ENCODE measurements at places on chromosomes 5 and 9. TPM values are rescaled to one million over a fixed set of nuclear protein-coding genes. Genes with fewer than 3 reads are reported as not detected.

GRCh38 chr5:28914297-28914696 lies 1875.9 kb upstream of the CDH9 start:
- no peaks in the 10 kb centered on the region for H3K4me1 ChIP-seq
- no peak overlapping the region for H3K27ac ChIP-seq
- DNase-seq, result no peak
- H3K4me3 ChIP-seq, result no peak overlapping the region
- no peaks in the 10 kb centered on the region for H3K27me3 ChIP-seq

GRCh38 chr5:174533751-174534241 lies 190.6 kb upstream of the MSX2 start:
- no peak overlapping the region for H3K27ac ChIP-seq
- H3K27me3 ChIP-seq, result peaks cover 3% of the 10 kb centered on the region
- no peak overlapping the region for H3K4me3 ChIP-seq
- H3K4me1 ChIP-seq, result no peaks in the 10 kb centered on the region
- H3K36me3 ChIP-seq, result no peaks in the 10 kb centered on the region

INSL4 gene
- not detected for total RNA-seq

DNA sequence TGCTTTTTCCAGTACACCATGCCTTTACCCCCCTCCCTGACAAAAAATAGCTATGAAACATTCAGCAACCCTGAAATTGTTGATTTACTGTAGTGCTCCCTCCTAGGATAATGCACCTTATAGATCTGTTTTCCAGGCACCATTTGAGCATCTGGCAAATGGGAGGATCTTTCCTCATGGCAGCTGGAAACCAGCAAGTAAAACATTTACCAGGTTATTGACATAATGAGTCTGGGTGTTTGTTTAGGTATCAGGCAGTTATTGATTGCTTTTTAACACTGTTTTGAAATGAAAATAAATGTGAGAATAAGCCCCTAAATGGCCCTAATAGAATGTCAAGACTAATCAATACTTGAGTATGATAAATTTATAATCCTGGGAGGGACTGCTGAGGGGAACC lies 57.3 kb upstream of the KLF4 start:
- H3K27me3 ChIP-seq, result no peaks in the 10 kb centered on the region
- H3K36me3 ChIP-seq, result no peaks in the 10 kb centered on the region
- no peak overlapping the region for H3K27ac ChIP-seq
- DNase-seq, result no peak

- H3K4me1 ChIP-seq, result peaks cover 5% of the 10 kb centered on the region
- peaks cover 14% of the 10 kb centered on the region for H3K27me3 ChIP-seq
- no peak overlapping the region for H3K4me3 ChIP-seq
- no peak for DNase-seq
These were observed 101.7 kb upstream of the LHFPL2 start for GRCh38 chr5:78750281-78750680.

DNA sequence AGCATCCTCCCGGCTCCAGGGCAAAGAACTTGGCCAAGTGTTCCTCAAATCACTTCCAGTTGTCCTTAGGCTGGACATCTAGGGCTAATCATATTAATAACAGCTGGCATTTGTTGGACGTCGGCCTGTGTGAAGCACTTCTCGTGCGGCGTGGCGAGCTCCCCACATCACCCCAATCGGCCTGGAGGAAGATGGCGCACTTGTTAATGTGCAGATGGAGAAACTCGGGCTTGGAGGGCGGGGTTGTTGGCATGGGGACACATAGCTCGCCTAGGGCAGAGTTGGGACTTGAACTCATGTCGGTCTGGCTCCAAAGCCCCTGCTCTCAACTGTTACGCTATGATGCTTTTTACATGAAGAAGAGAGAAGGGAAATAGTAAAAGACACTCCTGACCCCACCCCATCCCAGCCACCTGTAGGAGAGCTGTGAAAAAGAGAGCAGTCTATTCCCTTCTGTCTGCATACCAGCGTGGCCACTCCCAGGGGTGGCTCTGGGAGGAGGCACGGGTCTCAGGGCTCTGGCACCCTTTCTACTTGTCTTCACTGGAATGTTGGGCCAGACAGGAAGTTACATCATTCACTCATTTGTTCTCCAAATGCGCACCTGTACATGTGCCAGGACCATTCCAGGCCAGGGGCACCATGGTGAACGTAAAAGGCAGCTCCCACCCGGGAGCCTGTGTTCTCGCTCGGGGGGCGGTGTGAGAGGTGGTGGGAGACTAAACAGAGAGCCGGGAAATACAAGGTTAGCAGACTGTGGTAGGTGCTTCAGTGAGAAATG lies 12.8 kb upstream of the NUP214 start:
- H3K4me1 ChIP-seq, result peaks cover 1% of the 10 kb centered on the region
- DNase-seq, result no peak
- no peak overlapping the region for H3K4me3 ChIP-seq
- H3K27ac ChIP-seq, result no peak overlapping the region
- peaks cover 5% of the 10 kb centered on the region for H3K27me3 ChIP-seq
- no peaks in the 10 kb centered on the region for H3K36me3 ChIP-seq

TPPP gene
- total RNA-seq, result 0.55 TPM

AIF1L gene
- total RNA-seq, result 0.34 TPM

DNA sequence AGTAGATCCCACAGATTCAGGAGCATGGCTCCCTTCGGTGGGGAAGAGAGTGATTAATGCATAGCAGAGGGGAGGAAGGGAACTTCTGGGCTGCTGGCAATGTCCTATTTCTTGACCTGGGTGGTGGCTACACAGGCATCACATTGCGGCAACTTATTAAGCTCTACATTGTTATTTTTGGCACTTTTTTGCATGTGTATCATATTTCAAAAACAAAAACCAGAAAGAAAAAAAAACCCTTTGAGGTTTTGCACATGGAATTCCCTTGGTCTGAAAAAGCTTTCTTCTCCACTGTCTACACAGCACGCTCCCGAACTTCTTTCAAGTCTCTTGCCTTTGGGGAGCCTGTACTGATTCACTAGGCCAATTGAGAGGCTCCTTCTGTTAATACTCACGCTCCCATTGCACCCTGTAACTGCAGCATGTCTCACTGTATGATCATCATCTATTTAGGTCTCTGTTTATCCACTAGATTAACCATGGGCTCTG lies 25.1 kb downstream of the CEMIP2 start:
- H3K4me3 ChIP-seq, result no peak overlapping the region
- H3K27me3 ChIP-seq, result no peaks in the 10 kb centered on the region
- DNase-seq, result no peak
- H3K36me3 ChIP-seq, result peaks cover 42% of the 10 kb centered on the region
- peaks cover 2% of the 10 kb centered on the region for H3K4me1 ChIP-seq

ADAMTS19 gene
- total RNA-seq, result not detected

DNA sequence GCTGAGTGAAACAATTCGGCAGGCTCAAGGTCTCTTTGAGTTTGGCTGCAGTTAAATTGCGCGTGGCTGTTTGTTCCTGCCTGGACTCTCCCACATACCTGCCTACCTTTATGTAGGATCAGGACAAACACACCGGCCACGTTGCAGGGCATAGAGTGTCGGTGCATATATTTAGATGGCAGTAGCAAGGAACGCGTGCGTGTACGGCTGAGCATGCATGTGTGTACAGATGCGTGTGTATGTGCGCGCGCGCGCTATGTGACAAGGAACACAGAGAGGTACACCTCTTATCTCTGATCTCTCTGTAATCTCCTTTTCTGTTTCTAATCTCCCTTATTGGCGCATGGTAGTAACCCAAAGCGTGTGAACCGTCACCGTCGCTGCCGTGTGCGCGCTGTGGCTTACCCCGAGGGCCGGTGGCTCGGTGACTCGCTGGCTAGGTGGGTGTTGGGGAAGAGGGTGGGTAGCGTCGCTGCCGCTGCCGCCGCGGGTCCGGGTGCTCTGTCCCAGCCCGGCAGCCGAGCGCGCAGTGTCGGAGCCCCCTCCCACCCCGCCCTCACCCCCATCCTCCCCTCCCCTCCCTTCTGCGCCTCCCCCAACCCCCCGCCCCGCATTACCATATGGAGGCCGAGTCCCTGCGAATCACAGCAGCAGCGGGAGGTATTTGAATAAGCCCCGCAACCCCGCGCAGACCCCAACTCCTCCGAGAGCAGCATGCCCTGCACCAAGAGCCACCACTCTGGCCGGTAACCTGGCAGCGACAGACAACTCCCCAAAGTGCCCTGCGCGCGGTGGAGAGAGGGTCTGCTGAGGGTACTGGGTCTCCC lies 204.8 kb downstream of the MEF2C start:
- peaks cover 3% of the 10 kb centered on the region for H3K36me3 ChIP-seq
- H3K27me3 ChIP-seq, result peaks cover 86% of the 10 kb centered on the region
- H3K4me3 ChIP-seq, result no peak overlapping the region

DNA sequence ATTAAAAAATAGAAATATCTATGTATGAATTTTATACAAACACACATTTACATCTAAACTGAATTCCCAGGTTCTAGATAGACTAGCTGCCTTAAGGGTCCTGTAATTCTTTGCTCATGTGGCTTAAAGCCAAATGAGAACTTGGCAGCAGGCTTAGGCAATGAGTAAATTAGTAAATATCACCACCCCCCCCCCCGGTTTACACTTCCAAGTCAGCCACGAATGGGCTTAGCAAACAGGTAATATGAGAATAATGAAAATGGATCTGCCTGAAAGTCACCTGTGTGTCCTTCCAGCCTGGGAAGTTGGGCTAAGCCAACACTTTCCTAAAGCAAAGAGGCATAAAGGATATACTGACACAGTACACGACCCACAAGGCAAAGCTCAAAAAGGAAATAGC lies 108.6 kb downstream of the KLHL3 start:
- no peak overlapping the region for H3K27ac ChIP-seq
- peaks cover 2% of the 10 kb centered on the region for H3K36me3 ChIP-seq
- H3K4me3 ChIP-seq, result no peak overlapping the region
- no peak for DNase-seq

NR2F1 gene
- total RNA-seq, result not detected

PSAT1 gene
- 71.9 TPM for total RNA-seq

KLF9 gene
- 16.2 TPM for total RNA-seq

- H3K4me3 ChIP-seq, result no peak overlapping the region
- DNase-seq, result no peak
- no peaks in the 10 kb centered on the region for H3K27me3 ChIP-seq
- H3K36me3 ChIP-seq, result peaks cover 36% of the 10 kb centered on the region
These were observed 54.5 kb downstream of the C9orf152 start for GRCh38 chr9:110153431-110153830.

CDH10 gene
- not detected for total RNA-seq

DNA sequence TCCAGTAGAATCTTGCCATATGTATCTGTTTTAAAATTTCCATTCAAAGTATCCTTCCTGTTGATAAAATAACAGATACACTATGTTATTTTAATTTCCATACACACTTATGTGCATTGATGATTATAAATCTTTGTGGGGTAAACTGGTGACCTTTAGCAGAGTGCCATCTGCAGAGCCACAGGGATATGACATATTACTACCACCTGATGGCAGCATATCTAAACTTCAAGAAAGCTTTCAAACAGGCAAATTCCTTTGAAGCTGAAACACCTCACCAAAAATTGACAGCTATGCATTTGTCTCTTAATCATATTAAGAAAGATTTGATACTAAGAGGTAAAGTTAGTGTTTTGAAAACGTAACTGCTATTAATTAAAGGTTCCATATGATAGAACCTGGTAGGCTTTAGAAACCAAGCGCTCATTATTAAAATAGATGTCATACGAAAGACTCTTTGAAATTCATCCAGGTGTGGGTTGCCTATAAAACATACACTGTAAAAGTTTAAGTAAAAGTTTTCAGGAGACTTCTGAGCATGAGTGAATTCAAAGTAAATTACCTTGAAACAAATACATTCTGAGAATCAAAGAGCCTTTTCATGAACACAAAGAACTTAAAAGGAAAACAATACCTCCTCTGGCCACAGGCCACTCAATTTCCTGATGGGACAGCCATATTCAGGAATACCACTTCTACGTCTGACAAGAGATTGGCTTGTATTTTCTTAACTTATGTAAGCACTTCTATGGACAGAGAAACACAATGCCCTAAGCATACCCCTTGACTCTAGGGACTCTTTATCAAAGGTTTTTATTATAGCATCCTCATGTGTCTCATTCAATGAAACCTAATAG lies 93.3 kb downstream of the KIAA0825 start:
- H3K4me1 ChIP-seq, result peaks cover 2% of the 10 kb centered on the region
- no peaks in the 10 kb centered on the region for H3K27me3 ChIP-seq
- H3K36me3 ChIP-seq, result no peaks in the 10 kb centered on the region
- no peak overlapping the region for H3K4me3 ChIP-seq

DNA sequence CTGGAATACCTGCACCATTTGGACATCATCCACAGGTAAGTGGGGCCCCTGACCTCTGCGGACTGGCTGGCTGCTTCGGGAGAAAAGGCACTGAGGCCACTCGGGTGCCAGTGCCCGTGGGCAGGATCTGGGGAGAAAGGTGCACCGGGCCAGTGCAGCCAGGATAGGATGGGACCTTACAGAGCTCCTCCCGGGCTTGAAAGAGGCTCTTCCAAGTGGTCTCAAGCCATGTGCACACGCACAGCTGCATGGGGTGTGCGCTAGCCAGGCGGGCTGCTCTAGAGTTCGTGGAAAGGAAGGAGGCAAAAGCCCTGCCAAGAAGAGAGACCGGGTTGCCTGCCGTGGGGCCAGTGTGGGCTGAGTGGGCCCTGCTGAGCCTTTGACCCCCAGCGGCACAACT lies 13.4 kb downstream of the STKLD1 start:
- peaks cover 2% of the 10 kb centered on the region for H3K27me3 ChIP-seq
- H3K4me3 ChIP-seq, result no peak overlapping the region
- no peaks in the 10 kb centered on the region for H3K36me3 ChIP-seq
